ENCODE measurements at places on chromosomes 6 and 20.
A peak's percentile ranks its signal among the peaks of the same experiment; 100 is the strongest.

- no peak for DNase-seq
Observed at GRCh38 chr6:9398071-9398766, 962.9 kb upstream of the SLC35B3 start.

DNA sequence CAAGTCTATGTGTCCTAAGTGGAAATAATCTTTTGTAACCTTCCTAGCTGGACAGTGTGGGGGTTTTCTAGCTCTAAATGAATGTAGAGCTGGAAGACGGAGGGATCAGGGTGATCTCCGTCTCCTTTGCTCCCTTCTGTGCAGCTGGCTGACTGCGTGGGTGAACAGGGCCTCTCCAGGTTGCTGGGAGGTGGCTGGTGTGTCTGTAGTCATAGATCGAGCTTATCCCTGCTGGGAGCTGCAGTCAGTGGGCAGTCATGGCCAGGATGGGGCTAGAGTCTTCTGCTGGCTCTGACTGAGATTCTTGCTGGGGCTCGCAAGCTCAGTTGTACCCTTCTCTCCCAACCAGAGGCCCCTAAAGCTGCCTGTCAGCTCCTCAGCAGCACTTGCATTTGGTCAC, 6.4 kb downstream of the SEC23B start:
- no peak for DNase-seq

GRCh38 chr6:129536271-129536670, 173.7 kb downstream of the ARHGAP18 start:
- DNase-seq: no peak

GRCh38 chr6:11092668-11093375, 812 bp upstream of the SMIM13 start:
- DNase-seq: peak; percentile 21

All from inflammatory macrophage treated with lipopolysaccharide for 4 hours (primary cell).